ENCODE measurements at places on chromosomes 5 and 9. TPM values are rescaled to one million over a fixed set of nuclear protein-coding genes. Genes with fewer than 3 reads are reported as not detected.

DNA sequence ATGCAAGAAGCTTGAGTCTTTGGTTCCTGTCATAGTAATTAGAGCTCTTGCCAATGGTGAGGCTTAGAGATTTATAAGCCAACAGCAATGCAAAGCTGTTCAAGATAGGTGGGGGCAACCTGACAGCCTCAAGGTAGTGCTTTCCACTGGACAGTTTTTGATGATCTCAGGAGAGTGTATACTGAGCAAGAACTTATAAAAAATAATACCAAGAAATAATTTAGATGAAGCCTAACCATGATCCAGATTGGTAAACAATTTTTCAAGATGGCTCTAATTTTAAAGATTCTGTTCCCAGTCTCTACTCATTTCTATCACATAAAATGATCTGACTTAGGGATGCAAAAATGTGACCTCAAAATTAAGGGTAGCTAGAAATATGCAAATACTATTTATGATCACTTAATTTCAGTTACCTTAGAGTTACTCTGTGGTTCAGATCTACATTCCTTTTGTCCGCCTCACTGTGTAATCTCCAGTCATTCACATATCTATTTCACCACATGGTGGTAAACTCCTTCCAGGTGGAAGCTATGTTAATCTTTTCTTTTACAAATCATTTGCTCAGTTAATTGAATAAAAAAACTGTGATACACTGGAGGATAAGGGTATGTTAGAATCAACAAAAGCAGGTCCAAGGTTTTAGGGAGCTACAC is 1228.0 kb upstream of the C9orf72 start:
- DNase-seq, result no peak

DNA sequence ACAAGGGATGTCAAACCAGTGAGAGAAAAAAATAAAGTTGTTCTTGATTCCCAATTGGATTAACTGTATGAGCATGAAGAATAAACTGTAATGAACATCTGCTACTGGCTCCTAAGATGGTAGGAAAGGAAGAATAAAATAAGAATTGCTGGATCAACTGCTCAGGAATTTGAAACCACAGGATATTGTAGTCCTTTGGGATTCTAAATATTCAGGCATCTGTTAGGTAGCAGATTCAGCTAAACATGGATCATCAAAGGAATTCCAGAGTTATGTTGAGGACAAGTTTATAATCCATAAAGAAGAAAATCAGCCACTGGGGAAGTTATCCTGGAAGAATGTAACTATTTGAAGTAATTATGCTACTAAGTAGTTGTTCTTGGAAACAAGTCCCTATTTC is 65.8 kb downstream of the ISL1 start:
- no peak for DNase-seq

FOXD4L5 gene
- 0.27 TPM for total RNA-seq

DNA sequence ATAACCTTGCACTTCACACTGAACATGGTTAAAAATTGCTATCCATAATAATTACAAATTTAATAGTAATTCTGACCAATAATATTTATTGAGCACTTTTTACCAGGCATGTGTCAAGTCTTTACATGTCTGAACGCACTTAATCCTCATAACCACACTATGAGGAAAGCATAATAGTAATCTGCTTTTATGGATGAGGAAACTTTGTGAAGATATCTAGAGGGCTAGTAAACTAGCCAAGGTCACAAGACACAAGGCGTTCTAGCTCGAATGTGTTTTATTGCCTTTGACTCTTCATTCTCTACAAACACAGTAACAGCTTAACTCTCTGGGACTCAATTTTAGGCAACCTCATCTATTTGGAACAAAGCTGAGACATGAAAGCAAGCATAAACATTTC is 205.1 kb downstream of the ARHGEF28 start:
- no peak for DNase-seq

- DNase-seq, result no peak
These were observed 187.1 kb downstream of the KDM4C start for GRCh38 chr9:6944896-6945295.

DNA sequence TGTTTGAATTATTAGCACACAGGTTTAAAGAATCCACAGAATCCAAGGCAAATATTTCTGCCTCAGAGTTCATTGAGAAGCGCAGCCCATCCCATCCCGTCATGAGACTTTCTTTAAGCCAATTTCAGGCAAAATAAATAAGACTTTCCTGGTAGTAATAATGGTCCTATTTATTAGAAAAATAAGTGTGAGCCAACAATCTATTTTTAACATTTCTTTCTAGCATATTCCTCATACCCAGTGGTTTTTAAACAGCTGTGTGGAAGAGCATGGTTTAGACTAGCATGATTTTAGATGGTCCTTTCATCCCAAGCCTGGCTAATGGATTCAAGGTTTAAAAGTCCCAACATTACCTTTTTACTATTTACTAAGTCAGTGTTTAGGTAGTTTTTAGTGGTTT is 125.8 kb downstream of the SCAMP1 start:
- DNase-seq, result no peak

DNA sequence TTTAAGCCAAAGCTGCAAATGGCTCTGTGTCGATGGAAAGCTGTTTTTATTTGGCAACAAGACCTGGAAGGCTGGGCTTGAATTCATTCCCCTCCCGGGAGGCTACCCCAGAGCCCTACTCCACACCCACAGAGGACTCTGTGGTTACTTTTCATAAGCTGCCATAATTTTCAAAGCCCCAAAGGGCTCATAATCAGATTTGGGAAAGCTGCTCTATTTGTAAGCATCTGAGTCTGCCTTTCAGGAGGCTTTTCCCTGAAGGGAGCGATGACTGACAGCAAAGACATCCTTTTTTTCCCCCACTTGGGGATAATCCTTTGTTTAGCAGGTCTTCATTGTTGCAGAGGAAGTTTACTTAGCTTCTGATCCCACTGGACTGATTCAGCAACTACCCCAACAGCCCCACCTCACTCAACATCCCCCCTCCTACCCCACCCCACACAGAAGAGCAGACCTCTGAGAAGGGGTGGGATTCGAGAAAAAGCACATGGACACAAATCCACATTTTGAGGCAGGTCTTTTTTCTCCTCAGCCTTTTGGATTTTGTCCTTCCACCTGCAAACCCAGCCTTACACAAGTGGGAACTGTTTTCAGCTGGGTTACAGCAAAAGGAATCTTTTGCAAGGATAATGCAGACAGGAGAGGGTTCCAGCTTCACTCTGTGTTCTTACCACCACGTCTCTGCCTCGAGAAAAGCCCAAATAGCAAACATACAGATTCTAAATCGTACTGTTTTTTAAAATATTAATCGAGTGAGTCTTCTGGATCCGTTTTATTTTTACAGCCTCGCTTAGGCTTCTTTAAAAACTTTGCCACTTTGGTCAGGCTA is 244.4 kb upstream of the TUT7 start:
- no peak for DNase-seq

- no peak for DNase-seq
These were observed 4.6 kb downstream of the TUBB4B start for GRCh38 chr9:137245450-137246421.

GRCh38 chr5:117588611-117589010 is 1014.0 kb upstream of the SEMA6A start:
- no peak for DNase-seq

GRCh38 chr5:68365889-68366288 is 150.3 kb downstream of the PIK3R1 start:
- no peak for DNase-seq

DHX29 gene
- 24.8 TPM for total RNA-seq

DNA sequence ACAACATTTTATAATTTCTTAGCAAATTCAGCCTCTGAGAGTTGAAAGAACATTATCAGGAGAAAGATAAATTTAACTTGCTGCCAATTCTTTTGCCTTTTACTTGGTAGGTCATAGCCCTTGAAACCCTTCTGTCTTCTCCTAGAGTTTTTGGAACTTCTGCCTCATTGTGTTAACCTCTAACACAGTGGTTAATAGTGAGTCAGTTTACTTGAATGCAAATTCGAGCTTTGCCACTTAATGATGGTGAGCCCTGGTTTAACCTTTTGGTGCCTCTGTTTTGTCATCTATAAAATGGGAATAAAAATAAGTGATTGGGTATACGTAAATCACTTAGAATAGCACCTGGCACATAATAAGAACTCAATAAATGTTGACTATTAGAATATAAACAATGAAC is 1.8 kb upstream of the INIP start:
- no peak for DNase-seq

GRCh38 chr9:71479621-71480020 is 288.7 kb downstream of the CEMIP2 start:
- no peak for DNase-seq

DNA sequence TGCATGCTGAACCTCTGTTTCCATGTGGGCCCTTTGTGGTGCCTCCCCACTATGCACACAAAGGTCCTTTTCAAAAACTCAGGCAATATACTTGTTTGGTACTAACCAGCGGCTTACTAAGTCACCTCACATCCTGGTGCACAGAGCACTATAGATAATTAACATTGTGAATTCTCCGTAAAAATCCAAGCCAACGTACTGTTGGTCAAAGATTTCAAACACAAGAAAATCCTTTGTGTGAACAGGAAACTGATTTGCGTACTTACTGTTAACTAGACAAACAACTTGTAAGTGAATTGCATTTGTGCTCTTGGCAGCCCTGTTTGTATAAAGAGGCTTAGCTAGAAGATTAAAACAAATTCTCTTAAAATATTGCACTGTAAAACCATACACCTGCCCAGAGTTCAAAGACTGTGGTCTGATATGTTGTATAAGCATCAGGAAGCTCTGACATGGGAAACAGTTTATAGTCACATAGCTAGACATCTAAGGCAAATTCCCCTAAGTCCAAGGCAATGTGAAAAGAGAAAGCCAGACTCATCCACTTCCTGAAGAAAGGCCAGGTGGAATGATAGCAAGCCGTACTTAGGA is 125.0 kb upstream of the SLC12A2 start:
- no peak for DNase-seq

GRCh38 chr9:129453734-129454133 is 167.2 kb downstream of the C9orf50 start:
- no peak for DNase-seq

DNM1 gene
- 52.7 TPM for total RNA-seq

DNA sequence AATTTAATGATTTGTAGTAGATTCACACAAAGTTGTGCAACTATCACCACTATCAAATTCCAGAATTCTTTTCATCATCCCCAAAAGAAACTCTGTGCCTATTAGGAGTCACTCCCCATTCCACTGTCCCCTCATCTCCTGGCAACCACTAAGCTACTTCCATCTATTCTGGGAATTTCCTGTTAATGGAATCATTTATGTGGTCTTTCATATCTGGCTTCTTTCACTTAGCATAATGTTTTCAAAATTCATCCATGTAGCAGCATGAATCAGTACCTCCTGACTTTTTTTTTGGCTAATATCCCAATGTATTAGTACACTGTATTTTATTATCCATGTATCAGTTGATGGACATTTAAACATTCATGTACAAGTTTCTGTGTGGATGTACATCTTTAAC is 157.6 kb downstream of the TTC39B start:
- DNase-seq, result no peak

DNA sequence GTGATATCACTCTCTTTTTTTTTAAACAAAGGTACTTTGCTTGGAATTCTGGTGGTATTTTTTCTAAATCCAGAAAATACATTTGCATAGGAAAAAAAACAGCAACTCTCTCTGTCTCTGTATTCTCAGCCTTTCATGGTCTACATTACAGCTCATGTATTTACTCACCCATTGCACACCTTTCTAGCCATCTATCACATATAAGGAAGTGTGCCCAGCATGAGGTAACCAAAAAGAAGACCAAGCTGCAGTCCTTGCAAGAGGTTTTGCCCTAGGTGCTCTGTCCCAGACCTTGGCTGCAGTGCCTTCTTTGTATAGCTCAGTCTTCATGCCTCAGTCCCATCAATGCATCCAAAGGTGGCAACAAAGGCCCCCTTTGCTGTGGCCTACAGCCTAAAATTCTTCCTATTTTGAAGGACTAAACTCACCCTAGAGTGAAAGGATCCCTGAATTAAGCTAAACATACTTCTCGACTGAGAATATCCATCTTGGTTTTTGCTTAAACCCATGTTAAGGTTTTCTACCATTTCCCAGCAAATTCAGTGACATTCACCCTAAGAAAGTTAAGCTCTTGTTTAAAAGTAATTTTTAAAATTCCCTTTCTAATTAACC is 446.4 kb downstream of the KIF4B start:
- DNase-seq, result no peak

- DNase-seq, result no peak
These were observed 2.3 kb downstream of the ANXA2R start for GRCh38 chr5:43037636-43038495.

DNA sequence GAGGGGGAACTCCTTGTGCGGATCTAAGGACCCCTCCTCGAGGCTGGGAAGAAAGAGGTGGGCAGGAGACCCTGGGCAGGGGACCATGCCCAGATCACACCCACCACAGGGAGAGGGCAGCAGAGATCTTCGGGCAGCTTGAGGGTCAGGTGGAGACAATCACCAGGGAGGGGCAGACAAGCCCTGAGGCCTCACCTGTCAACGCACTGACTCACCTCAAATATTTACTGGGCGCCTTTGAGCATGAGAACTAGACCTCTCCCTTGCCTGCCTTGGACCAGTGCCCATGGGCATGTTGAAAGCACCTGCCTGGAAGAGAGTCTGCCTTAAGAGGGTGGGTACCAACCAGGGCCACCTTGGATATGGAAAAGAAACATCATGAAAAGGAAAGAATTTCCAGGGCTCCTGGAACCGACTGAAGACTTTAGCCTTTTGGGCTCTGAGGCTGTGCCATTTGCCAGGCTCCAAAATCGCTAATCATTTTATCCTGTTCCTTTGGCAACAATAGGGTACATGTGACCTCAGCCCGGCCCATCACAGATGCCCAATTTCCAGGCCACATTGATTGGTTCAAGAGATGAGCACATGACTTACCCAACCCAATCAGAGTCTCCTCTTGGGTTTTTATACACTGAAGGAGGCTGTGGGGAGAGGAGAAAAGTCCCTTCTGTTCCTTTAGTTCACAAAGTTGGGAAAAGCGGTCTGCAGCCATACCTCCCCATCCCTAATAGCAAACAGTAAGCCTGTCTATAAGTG is 10.4 kb upstream of the SPINK4 start:
- no peak for DNase-seq

DNA sequence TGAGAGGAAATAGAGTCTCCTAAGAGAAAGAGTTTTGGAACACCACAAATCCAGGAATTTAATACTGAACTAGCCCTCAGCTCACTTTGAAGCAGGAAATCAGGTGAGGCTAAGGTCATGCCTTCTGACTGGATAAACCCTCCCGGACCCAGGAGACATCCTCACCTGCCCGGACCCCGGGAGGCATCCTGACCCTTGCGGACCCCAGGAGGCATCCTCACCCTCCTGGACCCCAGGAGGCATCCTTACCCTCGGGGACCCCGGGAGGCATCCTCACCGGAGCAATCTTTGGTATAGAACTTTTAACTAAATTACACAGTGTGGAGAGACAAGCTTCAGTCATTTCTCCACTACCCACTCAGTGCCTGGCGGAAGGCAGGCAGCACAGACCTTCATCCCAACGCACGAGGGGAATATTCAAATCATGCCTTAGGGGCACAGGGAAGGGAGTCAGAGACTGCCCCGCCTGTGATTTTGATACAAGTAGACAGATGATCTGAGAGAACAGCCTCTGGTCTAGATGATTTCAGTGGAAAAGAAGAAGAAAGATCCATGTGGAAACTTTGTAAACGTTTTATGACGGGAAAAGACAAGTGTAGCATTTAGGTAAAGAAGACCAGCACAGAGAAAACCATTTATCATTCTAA is 21.3 kb downstream of the STXBP1 start:
- DNase-seq, result no peak

Data from sciatic nerve (tissue), 2 donors.